Jurkat, Clone E6-1 (cell line): ENCODE measurements at places on chromosomes 11 and 22.

DNA sequence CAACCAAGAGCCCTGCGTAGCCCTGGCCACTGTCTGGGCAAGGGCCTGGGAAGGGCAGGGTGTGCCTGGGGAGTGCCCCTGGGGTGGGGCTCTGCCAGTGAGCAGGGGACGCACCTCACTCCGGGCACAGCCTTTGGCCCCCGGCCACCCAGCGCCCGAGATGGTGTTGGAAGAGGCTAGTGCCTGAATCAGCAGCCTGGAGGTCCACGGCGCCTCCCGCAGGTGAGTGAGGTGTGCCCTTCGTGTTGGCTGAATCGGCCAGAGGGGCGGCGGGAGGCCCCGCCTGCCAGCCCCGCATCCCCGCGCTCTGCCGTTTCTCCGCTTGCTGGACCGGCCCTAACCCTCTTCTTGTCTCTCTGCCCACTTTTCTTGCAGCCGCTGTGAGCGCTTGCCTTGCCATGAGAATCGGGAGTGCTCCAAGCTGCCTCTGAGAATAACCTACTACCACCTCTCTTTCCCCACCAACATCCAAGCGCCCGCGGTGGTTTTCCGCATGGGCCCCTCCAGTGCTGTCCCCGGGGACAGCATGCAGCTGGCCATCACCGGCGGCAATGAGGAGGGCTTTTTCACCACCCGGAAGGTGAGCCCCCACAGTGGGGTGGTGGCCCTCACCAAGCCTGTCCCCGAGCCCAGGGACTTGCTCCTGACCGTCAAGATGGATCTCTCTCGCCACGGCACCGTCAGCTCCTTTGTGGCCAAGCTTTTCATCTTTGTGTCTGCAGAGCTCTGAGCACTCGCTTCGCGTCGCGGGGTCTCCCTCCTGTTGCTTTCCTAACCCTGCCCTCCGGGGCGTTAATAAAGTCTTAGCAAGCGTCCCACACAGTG lies 60.1 kb downstream of the FBLN1 start:
- DNase-seq = no peak

DNA sequence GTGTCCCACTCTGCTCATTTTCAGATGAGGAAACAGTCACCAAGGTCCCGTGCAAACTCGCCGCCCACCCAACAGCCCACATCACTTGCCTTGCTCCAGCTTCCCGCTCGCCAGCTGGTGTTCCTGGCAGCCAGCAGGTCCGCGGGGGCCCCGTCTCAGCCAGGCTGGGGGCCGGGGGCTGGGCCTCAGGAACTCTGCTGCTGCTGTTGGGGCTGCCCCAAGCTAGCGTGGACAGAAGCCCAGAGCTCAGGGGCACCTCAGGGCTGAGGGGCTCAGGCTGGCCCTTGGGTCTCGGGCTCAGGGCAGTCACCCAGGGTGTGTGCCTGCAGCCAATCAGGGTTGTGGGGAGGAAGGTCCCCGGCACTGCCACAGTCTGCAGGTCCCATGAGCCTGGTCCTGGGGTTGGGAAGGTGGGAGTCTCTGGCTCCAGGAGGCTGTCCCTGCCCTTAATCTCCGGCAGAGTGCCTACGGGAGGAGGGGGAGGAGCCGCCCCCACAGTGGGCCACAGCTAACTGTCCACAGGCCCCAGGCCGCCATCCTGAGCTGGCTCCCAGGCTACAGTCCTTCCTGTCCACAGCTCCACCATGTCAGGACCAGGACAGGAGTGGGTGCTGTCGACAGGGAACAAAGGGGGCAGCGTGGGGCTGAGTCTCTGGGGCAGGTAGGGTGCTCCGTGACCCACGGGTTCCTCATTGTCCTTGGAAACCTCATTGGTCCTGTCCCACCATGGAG lies 65.2 kb downstream of the ARFGAP3 start:
- no peak for DNase-seq

DNA sequence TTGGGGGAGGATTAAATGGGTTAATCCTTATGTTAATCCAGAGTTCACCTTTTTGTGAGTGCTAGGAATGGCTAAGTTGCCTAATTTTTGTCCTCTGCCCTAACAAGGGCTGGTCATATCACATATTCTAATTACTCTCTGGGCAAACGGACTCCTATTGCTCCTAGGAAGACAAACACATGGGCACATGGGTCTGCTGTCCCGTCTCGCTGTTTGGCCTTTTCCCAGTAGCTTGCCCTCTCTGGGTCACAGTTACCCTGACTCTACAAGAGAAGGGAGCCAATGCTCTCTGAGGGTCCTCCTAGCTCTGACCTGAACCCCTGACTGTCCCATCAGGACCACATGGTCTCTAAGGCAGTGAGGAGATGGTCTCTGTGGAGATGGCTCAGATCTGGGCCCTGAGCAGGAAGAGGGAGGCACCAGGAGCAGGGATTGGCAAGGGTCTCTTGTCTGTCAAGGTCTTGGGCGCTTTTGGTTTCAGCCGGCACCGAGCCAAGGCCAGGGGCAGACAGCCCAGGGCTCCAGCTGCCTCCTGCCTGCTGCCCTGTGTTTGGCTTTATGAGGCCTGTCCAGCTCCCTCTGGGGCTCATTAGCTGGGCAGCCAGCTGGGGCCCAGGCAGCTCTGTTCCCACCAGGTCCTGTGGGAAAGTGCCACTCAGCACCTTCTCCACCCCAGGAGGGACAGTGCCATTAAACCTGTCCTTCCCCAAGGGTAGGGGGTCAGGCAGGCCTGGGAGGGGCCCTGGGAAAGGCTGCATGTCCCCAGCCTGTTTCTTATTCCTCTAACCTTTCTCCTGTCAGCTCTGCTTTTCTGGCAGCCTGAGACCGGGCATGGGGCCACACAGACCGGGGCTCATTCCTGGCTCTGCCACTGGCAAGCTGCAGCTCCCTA lies 559.9 kb downstream of the MN1 start:
- no peak for DNase-seq

DNA sequence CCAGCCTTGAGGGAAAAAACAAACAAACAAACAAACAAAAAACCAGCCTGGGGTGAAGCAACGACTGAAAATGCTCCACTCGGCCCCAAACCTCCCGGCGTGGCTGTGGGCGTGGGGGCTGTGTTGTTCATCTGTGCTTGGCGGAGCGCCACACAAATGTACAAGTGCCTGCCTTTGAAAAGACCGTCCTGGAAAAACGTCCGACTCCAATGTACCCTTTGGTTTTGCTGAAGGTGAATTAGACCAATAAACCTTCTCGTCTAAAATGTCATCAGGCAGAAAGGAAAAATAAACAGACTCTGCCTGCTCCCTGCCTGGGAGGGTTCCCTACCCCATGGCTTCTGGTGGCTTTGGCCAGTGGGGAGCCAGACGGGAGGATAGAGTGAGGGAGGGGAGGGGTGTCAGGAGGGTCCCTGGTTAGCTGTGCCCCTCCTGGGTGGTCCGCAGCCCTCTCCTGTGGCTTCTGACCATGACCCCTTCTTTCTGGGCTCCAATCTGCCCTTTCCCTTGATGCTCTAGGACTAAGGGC lies 93.9 kb downstream of the TRMU start:
- DNase-seq = no peak

- DNase-seq = no peak
These were observed 74.1 kb upstream of the B3GAT1 start for GRCh38 chr11:134486106-134486505.

DNA sequence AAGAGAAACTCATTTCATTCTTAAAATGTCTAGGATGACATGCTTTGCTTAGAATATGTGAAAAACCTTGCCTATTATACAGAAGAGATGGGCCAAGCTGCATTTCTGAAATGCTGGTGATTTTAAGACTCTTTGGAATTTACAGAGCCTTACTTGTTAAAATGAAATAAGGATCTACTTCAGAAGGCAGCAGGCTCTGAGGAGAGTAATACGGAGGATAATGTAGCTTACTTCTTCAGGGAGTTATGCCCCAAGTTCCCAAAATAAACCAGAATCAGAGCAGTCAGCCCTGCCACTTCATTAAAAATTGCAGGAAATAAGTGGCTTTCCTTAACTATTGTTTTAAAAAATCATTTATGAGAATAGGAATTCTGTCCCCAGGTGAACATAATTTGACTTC lies 1000.3 kb upstream of the RAG2 start:
- DNase-seq = no peak

DNA sequence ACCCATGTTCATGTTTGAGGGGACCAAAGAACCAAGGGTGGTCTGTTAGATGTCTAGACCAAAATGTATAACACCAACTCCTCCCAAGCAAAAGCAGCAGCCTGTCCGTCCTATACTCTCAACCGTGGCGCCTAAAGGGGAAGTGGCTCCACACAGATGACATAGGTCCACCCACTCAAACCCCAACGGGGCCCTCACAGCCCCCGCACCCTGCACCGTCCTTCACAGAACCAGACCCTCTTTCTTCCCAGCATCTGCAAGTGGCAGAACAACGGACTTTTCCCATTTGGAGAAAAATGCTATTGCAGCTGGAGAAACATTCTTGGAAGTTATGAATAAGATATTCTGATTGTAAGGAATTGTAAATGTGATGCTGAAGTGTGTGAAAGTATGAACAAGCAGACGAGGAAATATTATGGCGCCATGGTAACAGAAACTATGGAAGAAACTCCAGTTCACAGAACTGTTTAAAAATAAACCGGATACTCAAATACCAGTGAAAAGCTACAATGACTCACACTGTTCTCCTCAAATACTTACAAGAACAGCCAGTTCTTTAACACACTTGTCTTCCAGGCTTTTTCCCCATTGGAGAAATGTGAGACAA lies 76.5 kb upstream of the ARFGAP3 start:
- no peak for DNase-seq

GRCh38 chr22:47781024-47781423 lies 1018.6 kb downstream of the TBC1D22A start:
- DNase-seq = no peak

- no peak for DNase-seq
These were observed at the start of gene VSIG2 for GRCh38 chr11:124751741-124752470. Gene VSIG2, minus strand, starts transcription at chr11:124752255. Its CDS starts 118 bp downstream, at chr11:124752137.

DNA sequence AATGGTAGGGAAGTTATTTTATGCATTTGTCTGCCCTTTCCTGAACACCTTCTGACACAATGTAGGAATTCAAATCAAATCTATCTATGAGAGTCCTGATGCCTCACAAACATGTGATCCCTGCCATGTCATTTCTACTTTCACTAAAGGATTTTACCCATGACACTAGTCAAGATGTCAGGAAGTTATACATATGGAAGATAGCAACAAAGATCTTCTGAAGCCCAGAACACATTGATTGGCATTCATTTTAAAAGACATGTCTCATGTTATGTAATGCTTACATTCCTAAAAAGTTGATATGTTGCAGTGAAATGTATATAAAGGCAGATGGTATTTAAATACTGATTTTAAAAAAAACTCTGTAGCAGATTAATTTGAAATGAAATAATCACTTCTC lies 61.5 kb downstream of the FAM76B start:
- DNase-seq = no peak

DNA sequence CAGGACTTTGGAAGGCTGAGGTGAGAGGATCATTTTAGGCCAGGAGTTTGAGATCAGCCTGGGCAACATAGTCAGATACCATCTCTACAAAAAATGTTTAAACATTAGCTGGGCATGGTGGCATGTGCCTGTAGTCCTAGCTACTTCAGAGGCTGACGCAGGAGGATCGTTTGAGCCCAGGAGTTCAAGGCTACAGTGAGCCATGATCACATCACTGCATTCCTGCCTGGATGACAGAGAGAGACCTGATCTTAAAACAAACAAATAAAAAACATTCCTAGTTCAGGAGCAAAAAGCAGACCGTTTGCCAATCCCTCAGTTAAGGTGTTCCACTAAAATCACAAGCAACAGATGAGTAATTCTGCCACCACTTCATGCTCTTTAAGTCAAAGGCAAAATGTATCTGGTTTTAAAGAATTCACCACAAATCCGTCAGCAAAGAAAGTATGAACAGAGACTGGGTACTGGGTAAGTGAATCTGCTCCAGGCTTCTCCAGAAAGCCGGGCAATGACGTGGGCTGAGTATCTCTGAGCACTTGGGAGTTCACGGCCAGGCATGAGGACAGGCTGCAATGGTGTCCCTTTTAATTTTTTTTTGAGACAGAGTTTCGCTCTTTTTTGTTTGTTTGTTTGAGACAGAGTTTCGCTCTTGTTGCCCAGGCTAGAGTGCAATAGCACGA lies 19.5 kb downstream of the CLTCL1 start:
- no peak for DNase-seq

- DNase-seq = no peak
These were observed 47.3 kb downstream of the PRDM11 start for GRCh38 chr11:45193695-45194094.

DNA sequence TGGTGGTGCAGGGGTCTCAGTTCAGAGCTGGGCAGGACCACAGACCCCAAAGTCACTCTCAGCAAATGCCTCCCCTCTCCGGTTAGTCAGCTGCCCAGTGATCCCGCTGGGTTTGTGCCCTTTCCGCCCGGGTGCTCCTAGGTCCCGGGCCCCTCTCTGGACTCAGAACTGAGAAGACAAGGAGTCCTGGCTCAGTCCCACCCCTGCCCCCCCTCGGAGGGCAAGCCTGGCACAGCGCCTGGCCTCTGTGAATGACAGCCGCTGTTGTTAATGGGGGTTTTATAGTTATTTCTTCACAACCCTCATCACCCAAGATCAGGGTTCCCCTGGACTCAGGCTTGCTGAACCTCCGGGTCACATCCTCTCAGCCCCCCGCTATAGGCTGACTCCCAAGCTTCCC lies 47.6 kb downstream of the ELFN2 start:
- no peak for DNase-seq

DNA sequence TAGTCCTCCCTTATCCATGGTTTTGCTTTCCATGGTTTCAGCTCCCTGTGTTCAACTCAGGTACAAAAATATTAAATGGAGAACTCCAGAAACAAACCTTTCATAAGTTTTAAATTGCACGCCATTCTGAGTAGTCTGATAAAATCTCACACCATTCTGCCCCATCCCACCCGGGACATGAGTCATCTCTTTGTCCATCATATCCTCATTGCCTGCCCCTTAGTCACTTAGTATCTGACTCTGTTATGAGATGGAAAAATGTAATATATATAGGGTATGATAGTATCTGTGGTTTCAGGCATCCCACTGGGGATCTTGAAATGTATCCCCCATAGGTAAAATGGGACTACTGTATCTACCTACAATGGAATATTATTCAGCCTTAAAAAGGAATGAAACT lies 35.5 kb upstream of the FGF3 start:
- no peak for DNase-seq

GRCh38 chr11:1123970-1124369 lies 33.8 kb upstream of the MUC5AC start:
- no peak for DNase-seq

DNA sequence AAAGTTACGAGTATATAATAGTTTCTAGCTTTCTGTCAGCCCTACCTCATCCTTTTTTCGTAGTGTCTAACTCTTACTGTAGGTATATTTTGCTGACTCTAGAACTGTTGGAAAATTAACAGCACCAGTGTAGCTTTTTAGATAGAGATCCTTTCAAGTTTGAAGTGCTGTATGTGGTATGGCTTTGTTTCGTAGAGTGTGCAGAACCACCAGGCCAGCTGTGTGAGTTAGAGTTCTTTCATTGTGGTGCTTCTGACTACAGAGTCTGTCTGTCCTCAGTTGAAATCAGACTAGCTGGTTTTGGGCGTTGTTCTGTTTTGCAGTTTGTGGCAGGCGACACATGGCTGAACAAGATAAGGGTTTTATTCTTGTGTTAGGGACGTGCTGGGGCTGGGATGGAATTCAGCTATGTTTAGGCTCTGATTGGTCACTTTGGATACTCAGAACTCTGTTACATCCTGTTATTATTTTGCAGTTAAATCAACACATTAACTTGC lies 3.2 kb downstream of the ARHGEF12 start:
- peak; percentile 96 for DNase-seq

- peak; percentile 30 for DNase-seq
These were observed 4.4 kb upstream of the WEE1 start for GRCh38 chr11:9568854-9569587.
